ENCODE measurements at places on chromosomes 2 and 18. TPM values are rescaled to one million over a fixed set of nuclear protein-coding genes. Genes with fewer than 3 reads are reported as not detected.

Gene AMER3
- not detected for total RNA-seq

Gene GEN1
- total RNA-seq, result 29.2 TPM

Gene EVX2
- total RNA-seq, result not detected

Gene FOXD4L1
- total RNA-seq, result 0.14 TPM

Gene KYNU
- total RNA-seq, result not detected

DNA sequence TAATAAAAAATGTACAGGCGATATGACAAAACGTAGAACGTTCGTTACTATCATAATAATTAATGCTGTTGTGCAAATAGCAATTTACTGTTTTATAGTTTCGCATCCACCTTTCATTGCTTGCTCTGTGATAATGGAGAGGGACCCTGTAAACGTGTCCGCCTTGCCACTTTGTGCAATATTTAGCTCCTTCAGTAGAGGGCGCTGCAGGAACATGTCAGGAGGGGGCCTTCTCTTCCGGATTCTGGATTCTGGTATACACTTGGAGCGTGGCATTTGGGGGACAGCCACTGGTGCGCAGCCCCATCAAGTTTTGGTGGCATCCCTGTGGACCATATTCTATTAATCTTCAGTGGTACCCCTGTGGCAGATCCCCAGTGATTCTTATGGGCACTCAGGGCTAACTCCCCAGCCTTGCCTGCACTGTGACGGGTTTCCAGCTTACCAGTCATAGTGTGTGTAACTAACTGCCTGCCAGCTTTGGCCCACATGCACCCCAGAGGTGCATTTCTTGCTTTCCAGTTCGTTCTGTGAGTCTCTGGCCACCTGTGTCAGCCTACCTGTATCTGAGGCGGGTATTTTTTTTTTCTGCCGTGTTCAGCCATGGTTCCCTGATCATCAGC, 140.3 kb downstream of the CYRIA start:
- no peaks in the 10 kb centered on the region for H3K4me1 ChIP-seq
- peaks cover 6% of the 10 kb centered on the region for H3K27me3 ChIP-seq

DNA sequence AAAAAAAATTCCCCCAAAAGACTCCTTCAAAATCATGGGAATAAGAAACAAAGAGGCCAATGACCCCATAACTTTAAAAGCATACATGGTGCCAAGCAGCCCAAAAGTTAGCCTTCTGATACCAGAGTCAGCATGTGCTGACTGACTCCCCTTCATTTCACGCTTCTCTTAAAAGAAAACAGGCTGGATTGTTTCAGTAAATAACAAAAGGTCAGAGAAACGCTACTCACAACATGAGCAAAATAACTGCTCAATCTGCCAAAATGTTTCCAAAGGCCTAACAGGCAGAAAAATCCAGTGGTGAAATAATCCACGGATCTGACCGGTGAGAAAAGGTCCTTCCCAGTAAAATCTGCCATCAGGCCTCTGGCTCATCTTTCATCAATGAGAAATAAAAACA, 71.6 kb downstream of the BCL2 start:
- H3K36me3 ChIP-seq, result peaks cover 73% of the 10 kb centered on the region
- no peak overlapping the region for H3K4me3 ChIP-seq
- peaks cover 41% of the 10 kb centered on the region for H3K4me1 ChIP-seq
- H3K27ac ChIP-seq, result no peak overlapping the region
- H3K27me3 ChIP-seq, result no peaks in the 10 kb centered on the region

DNA sequence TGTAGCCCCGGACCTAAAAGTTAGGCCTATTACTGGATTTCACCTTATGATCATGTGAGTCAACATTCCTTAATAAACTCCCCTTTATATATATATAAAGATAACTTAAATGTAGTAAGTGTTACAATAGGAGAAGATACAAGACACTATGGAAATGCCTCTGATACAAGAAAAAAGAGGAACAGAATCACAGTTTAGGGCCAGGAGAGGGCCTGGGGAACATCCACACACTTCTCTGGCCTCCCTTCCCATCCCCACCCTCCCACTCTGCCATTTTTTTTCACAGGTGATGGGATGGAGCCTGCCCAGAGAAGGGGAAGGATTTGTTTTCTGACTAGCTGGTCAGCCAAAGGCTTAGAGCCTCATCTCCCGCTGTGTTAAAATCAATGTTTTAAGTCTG, 6.4 kb downstream of the CDC42EP3 start:
- H3K27me3 ChIP-seq, result no peaks in the 10 kb centered on the region
- H3K4me3 ChIP-seq, result no peak overlapping the region
- no peak overlapping the region for H3K27ac ChIP-seq

DNA sequence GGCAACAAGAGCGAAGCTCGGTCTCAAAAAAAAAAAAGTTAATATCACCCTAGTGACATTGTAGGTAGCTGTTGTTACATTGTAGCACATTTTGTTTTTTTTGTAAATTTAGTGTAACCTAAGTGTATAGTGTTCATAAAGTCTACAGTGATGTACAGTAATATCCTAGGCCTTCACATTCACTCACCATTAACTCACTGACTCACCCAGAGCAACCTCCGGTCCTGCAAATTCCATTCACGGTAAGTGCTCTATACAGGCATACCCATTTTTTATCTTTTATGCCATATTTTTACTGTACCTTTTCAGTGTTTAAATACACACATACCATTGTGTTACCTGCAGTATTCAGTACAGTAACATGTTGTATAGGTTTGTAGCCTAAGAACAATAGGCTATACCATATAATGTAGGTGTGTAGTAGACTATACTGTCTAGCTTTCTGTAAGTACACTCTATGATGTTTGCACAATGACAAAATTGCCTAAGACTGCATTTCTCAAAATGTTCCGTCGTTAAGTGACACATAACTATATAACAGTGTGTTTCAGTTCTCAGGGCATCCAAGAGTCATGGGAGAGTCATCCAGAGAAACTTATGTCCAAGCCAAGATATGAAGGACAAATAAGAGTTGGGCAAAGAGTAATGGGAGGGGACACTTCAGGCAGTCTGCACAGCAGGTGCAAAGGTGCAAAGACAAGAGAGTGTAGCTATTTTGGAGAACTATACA, 68.4 kb downstream of the TANK start:
- H3K27ac ChIP-seq, result no peak overlapping the region
- H3K36me3 ChIP-seq, result peaks cover 48% of the 10 kb centered on the region
- peaks cover 5% of the 10 kb centered on the region for H3K4me1 ChIP-seq

DNA sequence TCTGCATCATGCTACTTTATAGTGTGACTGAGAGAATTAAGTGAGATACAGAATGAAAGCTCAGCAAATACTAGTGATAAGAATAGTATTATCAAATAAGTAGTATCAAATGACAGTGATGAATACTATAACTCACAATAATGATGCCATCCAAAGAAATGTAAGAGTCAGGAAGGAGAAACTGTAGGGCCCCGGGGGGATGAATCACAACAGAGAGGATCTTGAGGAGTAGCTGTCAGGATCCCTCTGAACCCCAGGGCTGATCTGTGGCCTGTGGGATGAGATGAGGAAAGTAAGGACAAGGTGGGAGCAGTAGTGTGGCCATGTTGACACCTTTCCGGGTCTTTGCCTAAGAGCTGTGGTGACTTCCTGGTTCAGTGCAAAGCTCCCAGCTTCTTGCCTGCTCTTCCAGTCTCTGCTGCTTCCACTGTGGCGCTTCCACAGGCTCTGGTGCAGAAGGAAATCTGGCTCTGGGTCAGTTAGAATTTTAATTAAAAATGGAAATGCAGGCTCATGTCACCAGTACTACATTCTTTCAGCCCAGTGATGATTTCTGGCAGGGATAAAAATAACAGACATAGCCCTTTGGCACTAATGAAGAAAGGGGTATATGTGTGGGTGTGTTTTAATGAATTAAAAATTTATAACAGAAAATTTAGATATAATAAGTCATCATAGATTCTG, 166.9 kb downstream of the MYO3B start:
- no peak for DNase-seq
- H3K36me3 ChIP-seq, result no peaks in the 10 kb centered on the region
- H3K4me3 ChIP-seq, result no peak overlapping the region

DNA sequence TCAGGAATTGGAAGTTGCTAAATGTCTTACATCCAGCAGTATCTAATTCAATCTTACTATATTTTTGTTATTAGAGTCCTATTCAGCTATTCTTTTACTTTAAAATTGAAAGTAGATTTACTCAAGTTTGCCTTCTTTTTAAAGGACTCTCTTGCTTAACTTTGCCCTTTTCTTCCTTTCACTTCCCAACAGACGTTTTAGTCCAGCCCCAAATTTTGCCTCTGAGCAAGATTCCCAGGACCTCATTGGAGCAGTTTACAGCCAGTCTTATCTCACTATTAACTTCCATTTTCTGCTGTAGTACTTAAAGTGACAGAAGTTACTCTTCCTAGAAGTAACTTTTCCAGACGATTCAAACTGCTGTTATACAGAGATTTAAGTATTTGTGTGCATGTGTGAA, 1.7 kb upstream of the PRKD3 start:
- peaks cover 14% of the 10 kb centered on the region for H3K36me3 ChIP-seq
- no peak for DNase-seq
- peaks cover 30% of the 10 kb centered on the region for H3K4me1 ChIP-seq
- H3K27ac ChIP-seq, result no peak overlapping the region
- H3K4me3 ChIP-seq, result peak overlapping the region; percentile 47

DNA sequence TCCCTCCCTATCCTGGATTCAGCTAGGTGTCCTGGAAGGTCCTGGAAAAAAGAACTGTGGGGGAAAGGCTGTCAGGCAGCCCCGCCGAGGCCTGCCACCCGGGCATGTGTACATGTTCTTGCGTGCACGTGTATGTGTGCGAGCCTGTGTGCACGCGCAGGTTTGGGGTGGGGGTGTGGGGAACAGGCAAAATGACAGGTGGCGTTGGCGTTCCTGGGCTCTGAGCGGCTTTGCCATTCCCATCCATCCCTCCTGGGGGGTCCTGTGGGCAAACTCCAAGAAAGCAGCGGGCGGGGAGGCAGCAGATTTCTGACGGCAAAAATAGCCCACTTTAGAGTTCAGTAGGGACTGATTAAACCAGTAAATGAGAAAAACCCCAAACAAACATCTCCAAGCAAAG, 35.6 kb downstream of the EMX1 start:
- peaks cover 21% of the 10 kb centered on the region for H3K4me1 ChIP-seq
- H3K36me3 ChIP-seq, result no peaks in the 10 kb centered on the region
- no peak overlapping the region for H3K27ac ChIP-seq
- H3K27me3 ChIP-seq, result no peaks in the 10 kb centered on the region
- H3K4me3 ChIP-seq, result no peak overlapping the region
- no peak for DNase-seq

GRCh38 chr2:147739508-147739907, 105.3 kb upstream of the ACVR2A start:
- H3K27ac ChIP-seq, result no peak overlapping the region
- no peaks in the 10 kb centered on the region for H3K27me3 ChIP-seq
- no peak overlapping the region for H3K4me3 ChIP-seq

GRCh38 chr2:46134531-46135227, 162.5 kb upstream of the EPAS1 start:
- H3K36me3 ChIP-seq, result no peaks in the 10 kb centered on the region
- H3K4me1 ChIP-seq, result no peaks in the 10 kb centered on the region
- H3K27ac ChIP-seq, result no peak overlapping the region
- H3K27me3 ChIP-seq, result no peaks in the 10 kb centered on the region
- DNase-seq, result no peak
- no peak overlapping the region for H3K4me3 ChIP-seq

- no peaks in the 10 kb centered on the region for H3K36me3 ChIP-seq
- peaks cover 9% of the 10 kb centered on the region for H3K4me1 ChIP-seq
- H3K27ac ChIP-seq, result no peak overlapping the region
- H3K4me3 ChIP-seq, result no peak overlapping the region
These were observed 70.3 kb upstream of the NCK2 start for GRCh38 chr2:105674401-105674800.

DNA sequence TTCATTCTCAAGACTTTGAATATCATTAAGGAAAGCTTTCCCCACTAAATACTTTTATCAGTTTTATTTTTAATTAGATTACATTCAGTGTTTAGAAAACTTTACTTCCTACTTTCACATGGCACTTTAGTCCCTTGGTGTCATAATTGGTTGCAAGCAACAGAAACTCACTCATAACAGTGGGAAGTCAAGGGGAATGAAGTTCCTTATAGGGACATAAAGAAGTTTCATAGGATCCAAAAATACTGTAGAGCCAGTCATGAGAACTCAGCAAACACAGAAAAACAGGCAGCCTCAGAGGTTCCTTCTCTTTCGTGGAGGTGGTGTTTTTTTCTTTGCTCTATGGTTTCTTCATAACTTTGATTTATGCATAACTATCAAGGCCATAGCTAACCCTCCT, 809.0 kb downstream of the BCL11A start:
- H3K27me3 ChIP-seq, result no peaks in the 10 kb centered on the region
- H3K4me1 ChIP-seq, result no peaks in the 10 kb centered on the region
- no peak overlapping the region for H3K4me3 ChIP-seq
- H3K36me3 ChIP-seq, result no peaks in the 10 kb centered on the region

DNA sequence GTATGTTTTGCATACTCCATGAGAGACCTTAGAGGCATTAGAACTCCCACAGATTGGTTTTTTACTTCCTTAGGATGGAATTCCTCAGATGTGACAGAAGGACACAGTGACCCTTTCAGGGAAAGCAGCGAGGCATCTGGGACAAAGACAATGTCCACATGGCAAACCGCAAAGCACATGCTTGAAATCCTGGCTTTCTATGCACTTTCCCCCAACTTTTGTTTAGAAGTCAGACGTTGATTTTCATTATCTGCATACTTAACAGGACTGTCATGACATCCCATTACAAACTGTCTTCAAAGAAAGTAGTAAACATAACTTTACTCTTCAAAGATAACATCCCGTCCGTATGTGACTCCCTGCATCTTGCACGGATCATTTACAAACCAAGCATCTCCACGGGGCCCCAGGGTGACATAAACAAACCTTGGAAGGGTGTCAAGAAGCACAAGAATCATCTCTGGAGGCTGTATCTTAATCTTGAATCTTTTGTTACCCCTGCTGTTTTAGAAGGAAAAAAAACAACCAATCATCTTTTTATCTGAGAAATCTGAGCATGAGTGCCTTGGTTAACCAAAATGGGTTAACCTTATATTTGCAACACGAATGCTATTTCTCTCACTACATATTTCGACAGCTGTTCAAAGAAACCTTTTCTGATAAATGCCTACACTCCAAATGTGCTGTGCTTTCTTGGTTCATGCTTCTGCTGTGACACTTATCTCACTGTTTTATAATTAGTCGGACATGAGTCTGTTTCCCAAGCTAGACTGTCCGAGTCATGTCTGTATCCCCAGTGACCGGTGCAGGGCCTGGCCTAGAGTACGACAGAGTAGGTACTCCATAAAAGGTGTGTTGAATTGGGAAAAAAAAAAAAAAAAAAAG, 90.8 kb downstream of the CCBE1 start:
- DNase-seq, result no peak
- no peak overlapping the region for H3K4me3 ChIP-seq
- no peaks in the 10 kb centered on the region for H3K4me1 ChIP-seq
- H3K27me3 ChIP-seq, result no peaks in the 10 kb centered on the region
- H3K27ac ChIP-seq, result no peak overlapping the region
- H3K36me3 ChIP-seq, result no peaks in the 10 kb centered on the region

Measured in activated T-helper 2 cell treated with anti-CD3 and anti-CD28 coated beads, Interferon-gamma antibody, Interleukin-2, Interleukin-4, amounts not matched to agents 10 μg/mL and 5 μg/mL and 100 μg/mL, durations not matched to agents 14 hours and 24 hours and 36 hours (primary cell).